ENCODE measurements at places on chromosomes 13 and 19.

GRCh38 chr13:74868049-74868448, 613.9 kb downstream of the TBC1D4 start:
- no peak for DNase-seq

- no peak for DNase-seq
Observed at GRCh38 chr19:4043966-4044715, 22.6 kb downstream of the ZBTB7A start.

GRCh38 chr13:89380101-89380500, 1708.9 kb downstream of the SLITRK5 start:
- DNase-seq = peak; percentile 41

- DNase-seq = no peak
Observed at GRCh38 chr19:1911995-1912394, 6.8 kb downstream of the ADAT3 start.

DNA sequence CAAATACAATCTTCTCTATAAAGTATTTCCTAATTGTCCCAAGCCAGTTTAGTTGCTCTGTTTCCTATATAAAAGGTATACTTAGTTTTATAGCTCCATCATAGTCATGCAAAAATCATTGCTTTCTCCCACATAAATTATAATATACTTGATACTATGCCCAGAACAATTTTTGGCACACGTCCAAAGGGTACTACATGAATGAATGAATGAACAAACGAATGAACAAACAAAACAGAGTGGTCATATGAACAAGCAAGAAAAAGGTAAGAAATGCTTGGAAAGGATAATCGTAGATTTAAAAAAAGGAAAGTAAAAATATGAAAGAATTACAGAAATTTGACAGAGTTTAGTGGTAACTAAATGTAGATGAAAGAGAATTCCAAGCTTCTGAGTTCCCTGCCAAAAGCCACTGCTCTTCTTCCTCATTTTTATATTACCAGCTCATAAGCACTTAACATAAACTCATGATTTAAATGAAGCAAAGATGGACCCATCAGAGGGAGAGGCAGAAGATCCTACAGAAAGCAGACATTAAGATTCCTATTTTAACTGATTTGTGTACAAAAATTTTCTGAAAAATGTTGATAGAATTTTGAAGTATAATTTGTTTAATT, 123.2 kb downstream of the ENOX1 start:
- DNase-seq = no peak

DNA sequence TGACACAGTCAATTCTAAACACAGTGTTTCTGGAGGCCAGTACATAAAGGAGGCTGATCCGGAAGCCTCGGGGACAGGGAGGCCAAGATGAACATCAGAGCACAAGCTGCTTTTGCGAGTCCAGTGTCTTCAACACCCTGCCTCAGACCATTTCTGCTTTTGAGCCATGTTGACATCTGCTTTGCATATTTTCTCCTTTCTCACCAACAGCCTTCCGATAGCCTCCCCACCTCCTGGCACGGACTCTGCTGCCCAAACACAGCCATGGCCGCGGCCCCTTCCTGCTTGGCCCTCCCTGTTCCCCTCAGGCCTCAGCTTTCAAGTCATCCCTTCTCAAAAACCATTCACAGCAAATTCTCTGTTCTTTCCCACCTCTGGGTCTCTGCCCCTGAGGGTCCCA, 3.6 kb downstream of the LRRC25 start:
- no peak for DNase-seq

All from NCI-H1048 (cell line).